ENCODE measurements at places on chromosomes 5 and 9.

DNA sequence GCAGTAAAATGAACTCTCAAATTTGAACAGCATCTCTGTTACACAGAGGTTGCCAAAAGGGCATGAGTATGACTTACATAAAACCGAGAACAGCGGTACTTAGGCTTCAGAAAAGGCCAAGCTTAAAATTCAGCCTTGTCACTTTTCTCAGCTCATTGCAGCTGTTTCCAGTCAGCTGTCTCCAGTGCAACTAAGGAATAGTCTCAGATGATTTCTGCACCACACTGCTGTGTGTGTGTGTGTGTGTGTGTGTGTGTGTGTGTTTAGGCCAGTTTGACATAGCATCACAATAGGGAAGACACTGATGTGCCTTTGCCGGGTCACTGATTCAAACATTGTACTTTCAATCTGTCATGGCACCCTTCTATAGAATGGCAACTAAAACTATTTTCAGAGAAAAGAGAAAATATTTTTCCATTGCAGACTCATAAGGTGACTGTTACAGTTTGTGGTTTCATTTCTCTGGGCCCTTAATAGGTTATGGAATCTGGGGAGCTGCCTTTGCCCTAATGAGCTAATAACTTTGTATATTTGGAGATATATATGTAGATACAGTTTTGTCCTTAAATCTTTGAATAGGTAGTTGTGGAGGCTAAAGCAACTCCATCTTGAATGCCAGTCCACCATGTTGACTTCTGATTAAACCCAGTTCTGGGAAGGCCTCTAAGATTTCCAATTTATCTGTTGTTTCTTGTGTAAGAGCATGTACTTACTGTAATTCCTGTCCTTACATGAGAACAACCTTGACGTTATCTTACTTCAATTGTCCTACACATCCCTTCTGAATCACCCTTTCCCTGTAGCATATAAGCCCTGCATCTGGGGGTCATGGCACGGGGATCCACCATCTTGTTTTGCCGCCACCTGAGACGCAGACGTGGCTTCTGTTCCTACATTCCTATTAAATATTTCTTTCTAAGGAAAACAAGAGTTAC lies 4.5 kb downstream of the LSM11 start:
- no peak for DNase-seq

DNA sequence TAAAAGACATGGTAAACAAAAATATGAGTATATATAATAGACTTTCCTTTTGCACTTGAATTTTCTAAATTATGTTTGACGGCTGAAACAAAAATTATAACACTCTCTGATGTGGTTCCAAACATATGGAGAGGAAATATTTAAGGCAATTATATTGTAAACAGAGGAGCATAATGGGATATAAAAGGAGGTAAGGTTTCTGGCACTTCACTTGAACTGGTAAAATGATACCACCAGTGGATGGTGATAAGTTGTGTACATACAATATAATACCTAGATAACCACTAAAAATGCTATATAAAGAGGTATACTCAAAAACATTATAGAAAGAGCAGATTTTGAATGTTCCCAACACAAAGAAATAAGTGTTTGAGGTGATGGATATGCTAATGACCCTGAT lies 192.9 kb upstream of the RAD23B start:
- DNase-seq = no peak

DNA sequence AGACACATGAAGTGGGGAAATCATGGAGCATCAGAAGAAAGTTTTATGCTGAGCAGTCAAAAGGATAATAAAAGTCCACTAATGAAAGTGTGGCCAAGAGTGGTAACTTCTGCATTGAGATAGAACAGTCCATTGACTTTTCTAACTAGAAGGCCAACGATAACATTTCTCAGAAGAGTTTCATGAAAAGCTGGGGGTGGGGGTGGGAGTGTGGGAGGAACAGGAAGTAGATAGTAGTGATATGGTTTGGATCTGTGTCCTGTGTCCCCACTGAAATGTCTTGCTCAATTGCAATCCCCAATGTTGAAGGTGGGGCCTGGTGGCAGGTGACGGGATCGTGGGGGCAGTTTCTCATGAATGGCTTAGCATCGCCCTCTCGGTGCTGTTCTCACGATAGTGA lies 36.2 kb upstream of the SNAPC3 start:
- no peak for DNase-seq

DNA sequence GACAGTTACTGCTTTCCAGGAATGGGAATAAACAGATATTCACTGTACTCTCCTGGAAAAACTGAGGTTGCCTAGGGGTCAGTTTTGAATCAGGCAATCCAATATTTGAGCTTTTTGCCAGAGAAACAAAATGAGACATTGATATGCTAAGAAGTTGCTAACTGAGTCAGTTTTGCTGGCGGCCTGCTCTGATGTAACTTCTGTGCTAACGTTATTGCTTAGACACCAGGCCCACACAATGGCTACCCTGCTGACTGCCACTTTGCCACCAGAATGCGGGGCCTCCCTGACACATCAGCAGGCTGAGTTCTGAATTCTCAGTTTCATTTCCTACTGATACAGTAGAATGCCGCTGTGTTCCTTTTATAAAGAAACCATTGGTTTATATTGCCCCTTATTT lies 18.2 kb upstream of the ZNF618 start:
- DNase-seq = no peak

- no peak for DNase-seq
Measured at GRCh38 chr5:122078116-122079110, at the start of gene LOX. Gene LOX (minus strand): TSS chr5:122078259. CDS start chr5:122077985, 274 bp downstream.

- DNase-seq = no peak
Measured at GRCh38 chr9:3773362-3774060, 247.7 kb upstream of the RFX3 start.

DNA sequence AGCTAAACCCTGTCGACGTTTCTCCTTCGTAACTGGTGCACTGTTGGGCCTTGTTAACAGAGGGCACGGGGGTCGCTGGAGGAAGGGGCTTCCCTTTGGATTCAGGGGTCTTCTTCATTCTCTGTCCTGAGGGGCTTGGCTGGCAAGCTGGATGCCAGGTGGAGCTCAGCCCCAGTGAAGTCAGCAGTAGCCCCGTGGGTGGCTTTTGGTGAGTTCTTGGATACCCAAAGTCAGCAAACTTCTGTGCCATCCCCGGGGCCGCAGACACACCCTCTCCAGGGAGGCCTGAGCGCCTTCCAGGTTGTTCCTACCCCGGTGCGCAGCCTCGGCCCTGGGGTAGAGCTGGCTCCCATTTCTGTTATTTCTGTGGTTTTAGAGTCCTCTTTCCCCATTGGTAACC lies 12.3 kb upstream of the OBP2A start:
- DNase-seq = no peak

DNA sequence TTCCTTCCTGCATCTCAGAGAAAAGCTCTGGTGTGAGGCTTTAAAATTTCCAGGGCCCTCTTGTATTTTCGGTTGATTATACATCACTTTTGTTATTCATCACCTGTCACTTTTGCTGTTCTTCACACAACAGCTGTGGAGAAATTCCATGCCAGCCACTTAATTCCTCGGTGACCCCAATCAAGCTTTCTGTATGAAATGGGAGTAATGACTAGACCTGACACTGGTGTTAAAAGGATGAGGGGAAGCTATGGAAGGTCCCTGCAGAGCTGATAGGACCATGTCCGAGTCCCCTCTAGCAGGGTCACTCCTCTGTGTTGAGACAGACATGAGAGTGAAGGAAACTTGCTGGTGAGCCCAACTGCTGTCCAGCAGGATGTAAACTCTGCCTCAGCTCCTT lies 59.7 kb downstream of the GPR21 start:
- no peak for DNase-seq

DNA sequence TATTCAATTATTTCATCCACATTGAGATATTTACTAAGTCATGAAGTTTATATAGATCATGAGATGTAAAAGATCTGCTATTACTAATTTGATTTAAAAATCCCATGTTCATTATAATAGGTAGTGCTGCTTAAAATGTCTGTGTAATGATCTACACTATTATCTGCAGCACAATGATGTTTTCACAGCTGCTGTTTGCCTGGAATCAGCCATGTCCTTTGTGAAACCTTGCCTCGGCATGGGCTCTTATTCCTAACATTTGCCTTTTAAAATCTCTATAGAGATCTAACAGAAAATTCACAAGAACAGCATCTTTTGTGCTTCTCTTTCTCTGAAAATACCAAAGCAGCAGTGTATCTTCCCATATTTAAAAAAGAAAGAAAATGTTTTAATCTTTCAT lies 444.6 kb downstream of the PTPRD start:
- DNase-seq = no peak

DNA sequence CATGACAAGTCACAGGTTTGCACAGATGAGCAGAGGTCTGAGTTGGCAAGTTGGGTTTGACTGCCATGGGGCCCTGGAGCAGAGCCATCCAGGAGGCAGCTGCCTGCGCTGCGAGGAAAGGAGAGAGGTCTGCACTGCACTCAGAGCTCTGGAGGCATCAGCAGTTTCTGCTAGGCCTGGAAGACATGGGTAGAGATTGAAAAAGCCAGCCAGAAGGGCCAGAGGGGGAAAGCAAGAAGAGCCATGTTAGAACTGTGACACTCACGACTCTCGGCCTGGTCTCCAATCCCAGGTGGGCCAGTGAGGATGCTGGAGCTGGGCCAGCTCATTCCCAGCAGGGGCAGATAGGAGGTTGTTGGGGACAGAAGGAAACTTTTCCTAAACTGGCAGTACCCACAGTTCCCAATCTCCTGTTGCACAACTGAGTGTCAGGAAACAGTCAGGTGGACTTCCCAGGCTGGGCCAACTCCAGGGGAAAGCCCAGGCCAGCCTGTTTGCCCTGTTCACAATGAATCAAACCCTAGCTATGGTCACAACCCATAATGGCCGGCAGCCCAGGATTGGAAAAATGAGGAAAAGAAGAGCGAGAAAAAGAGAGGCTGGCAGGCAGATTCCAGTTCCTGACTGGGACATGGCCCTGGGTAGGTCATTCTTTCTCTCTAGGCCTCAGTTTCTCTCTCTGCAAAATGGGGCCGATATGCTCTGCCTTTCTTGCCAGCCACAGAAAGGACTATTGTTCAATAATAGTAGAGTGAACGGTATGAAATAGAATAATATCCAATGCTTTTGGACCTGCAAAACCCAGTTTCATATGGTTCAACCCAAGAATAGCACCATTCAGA lies 7.8 kb upstream of the ORM1 start:
- no peak for DNase-seq

GRCh38 chr9:27542508-27542907 lies 12.9 kb upstream of the MOB3B start:
- no peak for DNase-seq

- DNase-seq = no peak
Measured at GRCh38 chr9:34983209-34983608, 6.3 kb upstream of the DNAJB5 start.

GRCh38 chr5:174617285-174617684 lies 107.1 kb upstream of the MSX2 start:
- no peak for DNase-seq

DNA sequence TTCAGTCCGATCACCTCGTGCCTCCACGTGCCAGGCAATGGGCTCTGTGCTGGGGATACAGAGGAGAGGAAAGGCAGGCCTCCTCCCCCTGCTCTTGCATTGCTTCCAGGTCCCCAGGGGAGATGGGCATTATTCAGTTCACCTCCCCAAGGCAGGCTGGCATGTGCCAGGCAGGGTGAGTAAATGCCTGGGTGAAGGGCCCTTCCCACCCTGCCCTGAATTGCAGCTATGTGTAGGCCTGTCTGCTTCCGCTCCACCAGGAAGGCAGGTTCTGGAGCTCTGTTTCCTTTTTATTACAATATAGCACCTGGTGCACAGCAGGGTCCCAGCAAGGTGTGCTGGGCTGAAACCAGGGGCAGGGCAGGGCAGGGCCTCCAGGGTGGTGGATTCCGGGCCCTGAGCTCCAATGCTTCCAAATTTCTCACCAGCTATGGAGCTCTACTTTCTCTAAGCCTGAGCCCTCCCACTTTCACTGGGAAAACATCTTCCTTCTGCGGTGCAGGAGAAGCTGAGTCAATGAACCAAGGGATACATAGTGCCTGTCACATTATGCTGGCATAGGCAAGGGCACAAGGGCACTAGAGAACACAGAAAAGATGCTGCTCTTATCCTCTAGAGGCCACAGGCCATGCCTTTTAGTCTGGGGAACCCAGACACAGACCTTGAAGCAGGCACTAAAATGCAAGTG lies 42.0 kb downstream of the SHB start:
- no peak for DNase-seq

DNA sequence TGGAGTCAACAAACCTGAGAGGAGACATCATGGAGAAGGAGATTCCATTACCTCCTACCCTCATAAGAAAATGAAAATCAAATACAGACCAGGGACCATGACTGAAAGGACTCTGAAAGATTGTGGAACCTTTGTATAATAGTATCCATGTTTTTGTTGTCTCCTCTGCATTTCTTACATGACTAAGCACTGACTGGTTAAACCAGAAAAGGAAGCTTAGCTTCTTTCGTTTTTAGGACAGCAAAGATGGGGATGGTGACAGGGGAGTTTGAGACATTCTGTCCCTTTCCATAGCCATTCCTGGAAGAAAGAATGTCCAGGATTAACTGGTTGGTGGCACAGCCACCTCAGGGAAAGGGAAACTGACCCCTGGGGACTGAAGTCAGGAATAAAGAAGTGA lies 22.2 kb downstream of the ITGA1 start:
- no peak for DNase-seq

GRCh38 chr5:102731693-102732092 lies 23.4 kb upstream of the PAM start:
- DNase-seq = no peak

DNA sequence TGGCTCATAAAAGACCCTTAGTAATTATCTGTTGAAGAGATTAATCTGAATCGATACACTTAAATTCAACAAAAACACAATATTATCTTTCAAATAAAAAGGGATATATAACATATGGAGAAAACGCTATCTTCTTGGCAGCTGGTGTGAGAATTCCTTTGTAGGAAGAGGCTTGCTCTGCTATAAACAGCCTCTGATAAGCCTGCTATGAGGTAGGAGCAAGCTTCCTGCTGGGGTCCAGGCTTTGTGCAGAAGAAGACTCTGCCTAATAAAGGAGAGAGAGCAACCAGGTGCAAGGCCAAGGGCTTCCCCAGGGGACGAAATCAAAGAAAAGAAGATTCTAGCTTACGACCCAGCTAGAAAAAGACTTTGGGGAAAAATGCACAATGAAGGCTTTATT lies 43.3 kb upstream of the SSBP2 start:
- no peak for DNase-seq

GRCh38 chr5:127587246-127587917 lies 61.5 kb upstream of the CTXN3 start:
- no peak for DNase-seq

DNA sequence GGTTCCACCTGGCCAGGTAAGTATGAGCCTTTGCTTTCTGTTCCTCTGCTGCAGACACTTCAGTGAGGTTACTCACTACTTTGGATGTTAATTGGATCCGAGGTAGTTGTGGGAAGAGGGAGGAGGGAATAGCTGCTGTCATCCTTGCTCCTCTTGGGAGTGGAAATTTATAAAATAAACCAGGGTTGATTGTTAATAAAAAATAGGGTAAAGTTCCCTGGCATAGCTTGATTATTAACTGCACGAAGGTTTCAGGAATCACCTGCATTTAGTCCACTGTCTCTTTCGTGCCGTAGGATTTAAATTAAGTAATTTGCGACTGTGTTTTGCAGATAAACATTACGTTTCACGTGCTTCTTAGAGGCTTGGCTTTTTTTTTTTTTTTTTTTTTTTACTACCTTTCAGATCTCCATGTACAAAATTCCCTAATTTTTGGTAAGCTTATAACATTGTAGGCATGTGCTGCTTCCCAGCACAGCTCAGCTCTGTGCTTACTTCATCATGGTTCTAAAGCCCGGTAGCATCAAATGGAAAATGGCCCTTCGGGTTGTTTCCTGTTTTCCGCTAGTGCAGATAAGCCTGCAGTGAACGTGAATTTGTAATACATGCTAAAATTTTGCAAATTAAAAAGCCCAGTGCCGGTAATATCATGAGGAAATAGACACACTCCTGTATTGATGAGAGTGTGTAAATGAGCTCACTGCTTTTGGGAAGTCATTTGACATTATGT lies 26.9 kb upstream of the LTC4S start:
- no peak for DNase-seq

GRCh38 chr9:132409828-132410528 lies at the start of gene CFAP77:
Gene CFAP77 (plus strand): TSS chr9:132410211. CDS start chr9:132410272, 61 bp downstream.
- DNase-seq = no peak
